ENCODE measurements at places on chromosomes 16 and 17.
A peak's percentile ranks its signal among the peaks of the same experiment; 100 is the strongest.

- DNase-seq: no peak
Observed at GRCh38 chr17:16511593-16511992, 19.6 kb upstream of the LRRC75A start.

GRCh38 chr16:81590714-81591544 is 146.3 kb downstream of the CMIP start:
- no peak for DNase-seq

GRCh38 chr16:66134875-66135274 is 231.6 kb upstream of the CDH5 start:
- no peak for DNase-seq

DNA sequence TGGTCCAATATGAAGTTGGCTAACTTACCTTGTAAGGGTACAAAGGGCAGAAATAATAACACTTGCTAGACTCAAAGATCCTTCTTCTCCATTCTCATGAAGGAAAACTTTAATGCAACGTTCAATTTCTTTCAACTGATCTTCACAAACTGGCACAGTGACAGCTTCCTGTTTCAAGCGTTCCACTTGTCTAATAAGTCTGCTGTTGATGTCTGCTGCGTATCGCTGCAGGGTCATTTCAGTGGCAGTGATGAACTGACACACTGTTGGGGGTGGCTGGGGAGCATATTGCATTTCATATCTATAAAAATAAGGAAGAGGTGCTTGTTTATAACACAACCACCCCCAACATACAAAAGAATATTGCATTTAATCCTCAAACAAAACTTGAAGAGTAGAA is 33.5 kb upstream of the ARL6IP1 start:
- DNase-seq: no peak

DNA sequence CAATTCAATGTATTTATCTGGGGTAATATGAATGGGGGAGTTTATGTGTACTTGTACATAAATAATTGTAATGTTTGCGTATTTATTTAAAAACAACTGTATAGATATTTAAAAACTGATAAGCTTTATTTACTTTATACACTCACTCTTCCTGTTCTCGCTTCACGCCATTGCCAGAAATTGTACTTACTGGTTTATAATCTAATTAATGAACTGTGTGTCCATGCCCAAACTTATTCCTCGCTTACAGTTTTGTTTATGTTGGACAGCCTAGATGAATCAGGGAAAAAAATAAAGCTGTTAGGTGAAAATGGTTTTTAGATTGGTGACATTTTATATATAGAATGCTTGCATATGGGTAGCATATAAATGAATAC is 30.8 kb downstream of the AATF start:
- no peak for DNase-seq

GRCh38 chr17:55177159-55177854 is 87.5 kb upstream of the HLF start:
- no peak for DNase-seq

GRCh38 chr17:11557727-11558452 is 40.4 kb upstream of the DNAH9 start:
- DNase-seq: no peak

DNA sequence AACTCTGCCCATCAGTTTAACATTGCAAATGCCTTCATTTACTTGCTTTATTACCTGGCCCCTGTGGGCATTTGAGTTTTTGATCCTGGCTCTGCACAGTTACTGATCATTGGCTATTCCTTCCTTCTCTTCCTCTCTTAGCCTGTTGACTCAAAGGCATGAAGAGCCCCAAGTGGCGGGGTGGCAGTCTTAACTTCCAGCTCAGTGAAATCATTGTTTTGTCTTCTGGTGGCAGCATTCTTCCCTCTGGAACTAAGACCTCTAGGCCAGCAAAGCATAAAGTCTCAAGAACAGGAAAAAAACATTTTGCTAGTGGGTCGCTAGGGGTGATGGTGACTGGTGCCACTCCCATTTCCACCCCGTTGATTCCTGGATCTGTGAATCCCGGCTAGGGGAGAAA is 52.3 kb upstream of the MRTFB start:
- no peak for DNase-seq

DNA sequence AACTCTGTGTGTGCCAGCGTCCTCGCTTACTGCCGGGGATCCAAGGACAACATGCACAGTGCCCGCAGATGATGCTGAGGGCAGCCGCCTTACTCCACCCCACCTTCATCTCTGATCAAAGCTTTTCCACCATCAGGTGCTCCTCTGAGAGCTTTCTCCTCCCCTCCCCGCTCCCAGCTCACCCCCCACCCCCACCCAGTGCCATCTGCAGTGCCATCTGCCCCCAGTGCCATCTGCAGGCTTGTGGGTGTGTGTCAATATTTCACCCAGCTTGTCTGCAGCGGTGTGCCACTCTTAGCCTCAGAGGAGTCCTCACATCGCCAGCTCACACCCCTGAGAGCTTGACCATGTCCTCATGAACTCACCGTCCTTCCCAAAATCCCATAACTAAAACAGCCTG is 98.2 kb upstream of the NOL11 start:
- no peak for DNase-seq

GRCh38 chr16:1779741-1780676 is 2.4 kb downstream of the SPSB3 start:
- no peak for DNase-seq

DNA sequence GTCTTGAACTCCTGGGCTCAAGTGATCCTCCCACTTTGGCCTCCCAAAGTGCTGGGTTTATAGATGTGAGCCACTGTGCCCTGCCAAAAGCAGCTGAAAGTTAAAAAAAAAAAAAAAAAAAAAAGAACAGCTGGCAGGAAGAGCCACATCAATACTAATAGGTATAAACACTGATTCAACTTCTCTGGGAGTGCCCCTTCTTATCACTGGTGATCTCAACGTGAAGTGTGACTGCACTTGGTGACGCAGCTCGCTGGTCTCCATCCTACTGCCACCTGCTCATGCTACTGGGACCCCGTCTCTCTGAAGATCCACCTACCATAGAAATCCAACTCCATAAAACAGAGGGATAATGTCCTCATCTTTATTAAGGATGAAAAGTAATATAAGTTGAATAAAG is 40.8 kb downstream of the RNF157 start:
- DNase-seq: no peak

DNA sequence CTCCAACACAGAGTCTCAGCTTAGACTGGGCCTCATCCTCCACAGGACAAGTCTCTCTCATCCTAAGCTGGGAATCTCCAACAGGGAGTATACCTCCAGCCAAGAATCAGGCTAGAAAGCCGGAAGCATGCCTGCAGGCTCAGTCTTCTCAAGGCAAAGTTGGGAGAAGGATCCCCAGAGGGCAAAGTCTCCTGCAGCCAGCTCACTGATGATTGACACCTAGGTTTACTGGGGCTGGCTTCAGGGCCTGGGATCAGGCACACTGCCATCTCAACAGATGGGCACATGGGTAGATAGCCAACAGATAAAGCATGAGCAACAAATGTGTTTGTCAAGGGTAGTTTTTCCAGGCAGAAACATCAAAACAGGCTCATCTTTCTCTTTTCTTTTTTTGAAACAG is 56.1 kb upstream of the TOX3 start:
- no peak for DNase-seq

- DNase-seq: no peak
Observed at GRCh38 chr16:86414991-86415740, 95.2 kb upstream of the FOXF1 start.

- peak; percentile 37 for DNase-seq
Observed at GRCh38 chr17:56653877-56654276, 60.4 kb downstream of the NOG start.

- no peak for DNase-seq
Observed at GRCh38 chr16:46757339-46758050, 9.4 kb upstream of the MYLK3 start.

GRCh38 chr17:633133-633532 is 81.5 kb downstream of the VPS53 start:
- no peak for DNase-seq

DNA sequence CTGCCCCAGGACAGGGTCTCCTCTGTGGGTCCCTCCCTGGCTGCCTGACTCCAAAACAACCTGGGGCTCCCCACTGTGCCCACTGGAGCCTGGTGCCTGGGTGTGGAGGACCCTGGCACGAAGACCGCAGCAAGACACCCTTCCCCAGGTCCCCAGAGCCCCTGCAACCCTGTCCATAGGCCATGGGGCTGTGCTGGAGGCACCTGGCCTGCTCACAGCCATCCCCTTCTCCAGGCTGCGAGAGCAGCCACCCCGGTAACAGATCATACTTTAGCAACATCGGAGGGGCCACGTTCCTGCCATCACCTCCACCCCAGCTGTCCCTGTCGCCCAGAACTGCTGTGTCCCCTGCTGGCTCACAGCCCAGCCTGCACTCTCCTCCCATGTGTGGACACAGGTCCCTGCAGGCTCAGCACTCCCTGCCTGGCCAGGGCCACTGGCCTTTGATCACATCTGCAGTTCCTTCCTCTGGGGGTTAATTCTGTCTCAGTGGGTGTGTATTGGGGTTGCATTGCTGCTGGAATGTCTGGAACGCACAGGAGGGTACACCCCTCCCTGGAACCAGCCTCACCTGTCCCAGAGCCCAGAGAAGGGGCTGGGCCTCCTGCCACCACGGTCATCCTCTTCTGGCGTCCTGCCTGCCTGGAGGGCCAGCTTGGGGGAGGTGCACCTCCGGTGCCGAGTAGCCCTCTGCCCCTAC is 12.2 kb downstream of the PPL start:
- no peak for DNase-seq

DNA sequence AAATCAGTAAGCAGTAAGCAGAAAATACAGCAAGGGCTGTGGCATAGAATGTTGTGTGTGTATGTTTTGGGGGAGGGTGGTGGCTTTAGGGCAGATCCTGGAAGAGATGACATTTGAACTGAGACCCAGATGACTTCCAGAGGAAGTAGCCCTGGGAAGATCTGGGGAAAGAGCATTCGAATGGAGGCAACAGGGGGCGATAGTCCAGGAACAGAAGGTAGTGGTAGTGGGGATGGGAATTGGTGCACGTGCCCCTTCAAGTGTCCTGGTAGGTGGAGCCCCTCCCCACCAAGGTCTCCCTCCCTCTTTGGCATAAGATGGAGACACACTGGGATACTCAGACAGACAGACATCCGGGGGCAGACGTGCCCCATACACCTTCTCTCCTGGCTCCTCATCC is 14.1 kb downstream of the ARHGEF15 start:
- DNase-seq: no peak

- DNase-seq: no peak
Observed at GRCh38 chr16:83743720-83744119, 64.1 kb upstream of the HSBP1 start.

DNA sequence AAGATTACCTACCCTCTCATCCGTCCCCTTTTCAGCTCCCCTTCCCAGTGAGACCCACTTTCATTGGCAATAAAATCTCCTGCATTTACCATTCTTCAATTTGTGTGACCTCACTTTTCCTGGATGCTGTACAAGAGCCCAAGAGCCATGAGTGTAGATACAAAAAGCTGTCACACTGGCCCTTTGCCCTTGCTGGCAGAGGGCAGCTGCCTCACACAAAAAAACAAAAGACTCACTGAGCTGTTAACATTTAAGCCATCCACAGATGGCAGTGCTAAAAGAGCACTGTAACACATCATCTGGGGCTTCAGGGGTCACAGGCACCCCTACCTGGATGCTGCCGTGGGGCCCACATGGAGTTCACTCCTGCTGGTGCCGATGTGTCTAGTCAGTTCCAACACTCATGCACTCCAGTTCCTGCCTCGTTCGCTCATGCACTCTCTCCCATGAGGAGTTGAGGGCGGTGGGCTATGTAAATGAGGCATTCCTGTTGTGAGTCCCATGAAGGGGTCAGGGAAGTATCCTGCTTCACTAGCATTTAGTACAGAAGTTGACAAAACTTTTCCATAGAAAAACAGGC is 123.1 kb downstream of the CA10 start:
- no peak for DNase-seq

DNA sequence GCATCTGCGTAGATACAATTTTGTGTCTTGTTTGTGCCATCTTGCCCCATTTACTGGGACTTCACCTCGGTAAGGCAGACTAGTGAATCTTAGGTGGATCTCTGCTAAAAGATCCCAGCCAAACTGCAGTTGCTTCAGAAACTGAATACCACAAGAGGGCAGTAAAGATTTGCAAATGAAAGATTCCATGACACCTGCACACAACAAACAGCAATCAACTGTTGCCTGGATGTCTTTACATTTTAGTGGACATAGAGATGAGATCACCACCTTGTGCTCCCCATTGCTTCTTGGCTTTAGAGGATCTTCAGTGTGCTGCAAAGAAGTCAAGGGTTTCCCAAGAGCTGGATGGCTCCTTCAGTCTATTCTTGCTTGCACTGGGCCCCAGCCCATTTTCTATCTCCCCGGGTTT is 119.2 kb upstream of the CACNG5 start:
- peak; percentile 7 for DNase-seq

DNA sequence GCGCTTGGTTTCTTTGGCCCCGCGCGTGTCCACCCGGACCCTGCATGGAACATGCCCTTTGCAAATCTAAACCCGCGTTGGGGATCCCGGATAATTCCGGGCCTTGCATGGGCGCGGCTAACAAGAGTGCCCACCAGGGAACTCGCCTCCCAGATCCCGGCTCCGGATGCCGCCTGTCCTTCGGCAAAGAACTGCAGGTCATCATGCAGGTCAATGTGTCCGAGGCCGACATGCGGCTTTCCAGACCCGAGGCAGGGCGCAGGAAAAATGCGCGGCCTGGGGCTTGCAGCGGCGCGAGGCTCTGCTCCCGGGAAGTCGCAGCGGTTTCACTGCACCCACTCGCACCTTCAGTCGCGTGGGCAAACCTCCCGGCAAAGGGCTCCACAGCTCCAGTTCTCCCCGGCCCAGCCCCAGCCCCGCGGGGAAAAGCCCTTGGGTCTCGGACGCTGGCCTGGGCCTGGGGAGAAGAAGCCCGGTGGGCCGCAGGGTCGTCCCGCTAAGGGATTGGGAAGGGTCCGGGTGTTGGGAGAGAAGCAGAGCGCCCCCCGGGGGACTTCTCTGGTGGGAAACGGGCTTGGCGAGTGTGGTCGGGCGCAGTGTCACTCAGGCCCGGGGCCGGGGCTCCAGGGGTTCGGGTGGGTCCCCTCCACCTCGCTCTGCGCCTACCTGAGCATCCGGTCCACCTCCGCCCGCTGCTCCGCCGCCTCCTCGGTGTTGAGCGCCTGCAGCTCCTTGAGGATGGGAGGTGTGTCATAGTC is 805 bp downstream of the HNF1B start:
- peak; percentile 9 for DNase-seq

GRCh38 chr16:3681206-3681605 is 26.7 kb downstream of the DNASE1 start:
- no peak for DNase-seq

GRCh38 chr17:55056526-55056925 is 88.0 kb downstream of the STXBP4 start:
- no peak for DNase-seq

- no peak for DNase-seq
Observed at GRCh38 chr17:63295839-63296590, 150.1 kb downstream of the CYB561 start.

GRCh38 chr17:73302189-73302588 is 9.6 kb downstream of the CDC42EP4 start:
- DNase-seq: no peak

- no peak for DNase-seq
Observed at GRCh38 chr16:77581706-77582105, 140.6 kb upstream of the NUDT7 start.

- DNase-seq: no peak
Observed at GRCh38 chr17:63029541-63029940, 63.5 kb downstream of the TANC2 start.

- no peak for DNase-seq
Observed at GRCh38 chr16:2610781-2611498, 71.4 kb upstream of the KCTD5 start.

GRCh38 chr17:44990994-44991393 is 22.9 kb upstream of the C1QL1 start:
- DNase-seq: no peak

- DNase-seq: no peak
Observed at GRCh38 chr16:56279132-56279531, 87.8 kb downstream of the GNAO1 start.
